CD4-positive, alpha-beta T cell (primary cell): ENCODE measurements at places on chromosomes 11 and 22. TPM values are rescaled to one million over a fixed set of nuclear protein-coding genes. Genes with fewer than 3 reads are reported as not detected.

- peaks cover 64% of the 10 kb centered on the region for H3K4me1 ChIP-seq
- peaks cover 19% of the 10 kb centered on the region for H3K36me3 ChIP-seq
- DNase-seq = no peak
Observed at GRCh38 chr11:62669420-62670161, 1.9 kb upstream of the UQCC3 start.

GRCh38 chr22:25350551-25350971 is 131.1 kb downstream of the CRYBB2 start:
- no peaks in the 10 kb centered on the region for H3K27me3 ChIP-seq
- H3K36me3 ChIP-seq = peaks cover 32% of the 10 kb centered on the region
- DNase-seq = no peak
- H3K27ac ChIP-seq = no peak overlapping the region
- no peak overlapping the region for H3K4me3 ChIP-seq

- peaks cover 20% of the 10 kb centered on the region for H3K36me3 ChIP-seq
- H3K27ac ChIP-seq = no peak overlapping the region
- peaks cover 13% of the 10 kb centered on the region for H3K4me1 ChIP-seq
- no peak overlapping the region for H3K4me3 ChIP-seq
- no peak for DNase-seq
Observed at GRCh38 chr22:41828516-41828915, 4.4 kb upstream of the SREBF2 start.

DNA sequence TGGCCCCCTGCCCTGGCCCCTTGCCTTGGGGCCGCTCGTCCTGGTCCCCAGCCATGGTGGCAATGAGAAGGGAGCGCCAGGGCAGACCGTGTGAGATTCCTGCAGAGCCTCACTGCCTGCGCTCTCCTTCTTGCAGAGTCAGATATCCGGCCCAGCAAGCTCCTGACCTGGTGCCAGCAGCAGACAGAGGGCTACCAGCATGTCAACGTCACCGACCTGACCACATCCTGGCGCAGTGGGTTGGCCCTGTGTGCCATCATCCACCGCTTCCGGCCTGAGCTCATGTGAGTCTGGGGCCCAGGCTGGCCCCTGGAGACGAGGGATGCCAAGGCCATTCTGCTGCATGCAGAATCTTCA is 114.1 kb downstream of the MICAL2 start:
- peak; percentile 88 for DNase-seq
- H3K27me3 ChIP-seq = no peaks in the 10 kb centered on the region
- H3K27ac ChIP-seq = peak overlapping the region; percentile 79
- H3K4me1 ChIP-seq = peaks cover 48% of the 10 kb centered on the region

- H3K27ac ChIP-seq = no peak overlapping the region
- H3K27me3 ChIP-seq = peaks cover 23% of the 10 kb centered on the region
- DNase-seq = no peak
- peak overlapping the region; percentile 78 for H3K4me3 ChIP-seq
Observed at GRCh38 chr22:20428496-20429253, 8.9 kb downstream of the SCARF2 start.

GRCh38 chr22:36363349-36363981 is 24.3 kb downstream of the MYH9 start:
- H3K27ac ChIP-seq = peak overlapping the region; percentile 68
- no peak for DNase-seq
- H3K4me1 ChIP-seq = peaks cover 100% of the 10 kb centered on the region
- H3K4me3 ChIP-seq = no peak overlapping the region
- H3K27me3 ChIP-seq = no peaks in the 10 kb centered on the region
- H3K36me3 ChIP-seq = peaks cover 60% of the 10 kb centered on the region

DNA sequence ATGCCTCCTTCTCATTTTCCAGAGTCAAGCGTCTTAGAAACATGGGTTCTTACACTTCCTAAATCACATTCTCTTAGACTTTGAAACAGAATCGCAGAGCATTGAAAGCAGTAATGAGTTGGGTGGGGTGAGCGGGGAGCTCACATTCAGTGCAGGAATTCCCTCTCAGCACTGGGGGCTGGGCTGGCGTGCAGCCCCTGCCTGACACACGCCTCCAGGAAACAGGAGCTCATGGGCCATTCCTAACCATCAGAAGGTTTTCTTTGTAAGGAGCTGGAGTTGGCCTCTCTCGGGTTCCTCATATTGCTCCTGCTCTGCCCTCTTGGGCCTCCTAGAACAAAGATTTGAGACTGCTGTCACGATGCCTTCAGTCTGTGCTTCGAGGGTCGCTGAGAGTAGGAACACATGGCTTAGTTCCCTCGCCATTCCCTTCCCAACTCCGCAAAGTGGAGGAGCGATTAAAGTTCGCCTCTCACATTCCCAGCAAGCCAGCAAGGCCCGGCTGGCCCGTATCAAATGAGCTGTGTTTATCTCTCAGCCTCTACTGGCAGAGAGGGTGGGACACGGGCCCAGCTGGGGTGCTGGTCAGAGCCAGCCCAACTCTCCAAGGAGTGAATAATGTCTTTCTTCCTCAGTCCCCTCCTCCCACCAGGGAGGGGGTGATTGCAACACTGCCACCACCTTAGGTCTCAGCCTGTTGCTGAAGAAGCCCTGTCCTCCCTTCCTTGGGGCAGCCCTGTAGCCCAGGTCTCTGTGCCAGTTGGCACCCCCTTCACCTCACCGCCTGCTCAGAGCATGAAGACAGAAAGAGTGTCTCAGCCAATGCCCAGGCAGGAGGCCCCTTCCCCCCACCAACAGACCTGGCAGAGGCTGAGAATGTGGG is 10.4 kb downstream of the CHRDL2 start:
- no peak for DNase-seq
- no peaks in the 10 kb centered on the region for H3K27me3 ChIP-seq
- no peaks in the 10 kb centered on the region for H3K36me3 ChIP-seq
- no peaks in the 10 kb centered on the region for H3K4me1 ChIP-seq
- H3K27ac ChIP-seq = no peak overlapping the region
- no peak overlapping the region for H3K4me3 ChIP-seq

- no peaks in the 10 kb centered on the region for H3K36me3 ChIP-seq
- peaks cover 32% of the 10 kb centered on the region for H3K4me1 ChIP-seq
- peak overlapping the region; percentile 90 for H3K4me3 ChIP-seq
- H3K27ac ChIP-seq = no peak overlapping the region
- no peaks in the 10 kb centered on the region for H3K27me3 ChIP-seq
Observed at GRCh38 chr11:14904745-14905103, 12.7 kb upstream of the CYP2R1 start.

DNA sequence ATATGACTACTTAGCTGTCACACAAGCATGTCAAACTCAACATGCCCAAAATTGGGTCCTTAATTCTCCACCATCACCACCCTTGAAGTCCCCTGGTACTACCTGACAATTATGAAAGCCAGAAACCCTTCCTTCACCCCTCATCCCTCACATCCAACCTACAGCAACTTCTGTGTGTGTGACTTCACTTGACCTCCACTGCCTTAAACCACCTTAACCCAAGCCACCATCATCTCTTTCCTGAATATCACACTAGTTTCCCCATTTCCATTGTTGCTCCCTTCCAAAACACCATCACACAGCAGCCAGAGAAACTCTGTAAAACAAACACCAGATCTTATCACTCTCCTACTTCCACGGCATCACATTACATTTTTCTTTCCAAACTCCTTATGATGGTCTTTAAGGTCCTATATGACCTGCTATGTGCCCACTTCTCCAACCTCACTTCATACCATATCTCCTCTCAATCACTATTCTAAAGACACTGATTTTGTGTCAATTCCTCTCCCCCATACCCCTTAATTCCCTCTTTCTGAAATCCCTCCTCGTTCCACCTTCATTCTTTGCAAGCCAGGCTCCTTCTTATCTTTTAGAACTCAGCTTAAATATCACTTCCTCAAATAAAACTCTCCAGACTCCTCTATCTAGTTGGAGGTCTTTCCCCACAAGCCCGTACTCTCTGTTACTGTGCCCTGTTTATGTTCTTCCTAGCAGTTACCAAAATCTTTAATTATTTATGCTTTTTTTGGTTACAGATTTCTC is 124.9 kb downstream of the RBFOX2 start:
- DNase-seq = no peak
- H3K27me3 ChIP-seq = no peaks in the 10 kb centered on the region
- H3K36me3 ChIP-seq = no peaks in the 10 kb centered on the region
- H3K4me1 ChIP-seq = peaks cover 15% of the 10 kb centered on the region

GRCh38 chr11:116636341-116636929 is 136.4 kb downstream of the BUD13 start:
- no peaks in the 10 kb centered on the region for H3K36me3 ChIP-seq
- no peak overlapping the region for H3K27ac ChIP-seq
- no peak for DNase-seq
- peaks cover 4% of the 10 kb centered on the region for H3K27me3 ChIP-seq
- H3K4me1 ChIP-seq = no peaks in the 10 kb centered on the region
- H3K4me3 ChIP-seq = no peak overlapping the region

GRCh38 chr11:116879800-116880625 is 42.6 kb upstream of the APOA1 start:
- no peaks in the 10 kb centered on the region for H3K4me1 ChIP-seq
- H3K27ac ChIP-seq = no peak overlapping the region
- H3K27me3 ChIP-seq = no peaks in the 10 kb centered on the region

DNA sequence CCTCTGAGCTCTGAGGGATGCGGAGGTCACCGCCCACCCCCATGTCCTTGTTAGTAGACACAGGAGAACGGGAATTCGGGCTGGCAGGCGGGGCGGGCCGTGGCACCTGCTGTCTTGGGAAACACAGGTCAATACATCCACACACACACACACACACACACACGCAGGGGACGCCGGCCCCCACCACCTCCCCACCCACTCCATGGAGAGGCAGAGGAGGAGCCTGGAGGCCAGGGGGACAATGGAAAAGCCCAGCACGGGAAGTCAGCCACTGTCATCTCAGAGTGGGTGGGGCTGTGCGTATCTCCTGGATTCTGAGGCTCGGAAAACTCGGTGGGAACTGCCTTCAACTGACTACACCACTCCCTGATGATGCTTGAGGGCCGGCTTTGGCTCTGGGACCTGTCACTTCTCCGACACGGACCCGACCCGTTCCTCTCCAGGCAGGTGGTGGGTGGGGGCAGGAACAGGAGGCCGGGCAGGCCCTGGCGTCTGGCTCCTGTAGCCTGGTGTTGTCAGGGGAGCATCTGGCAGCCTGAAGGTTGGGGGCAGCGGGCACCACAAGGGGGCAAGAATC is 18.5 kb upstream of the TMEM184B start:
- H3K4me3 ChIP-seq = no peak overlapping the region
- H3K27ac ChIP-seq = no peak overlapping the region
- H3K27me3 ChIP-seq = no peaks in the 10 kb centered on the region
- DNase-seq = no peak
- no peaks in the 10 kb centered on the region for H3K4me1 ChIP-seq

DNA sequence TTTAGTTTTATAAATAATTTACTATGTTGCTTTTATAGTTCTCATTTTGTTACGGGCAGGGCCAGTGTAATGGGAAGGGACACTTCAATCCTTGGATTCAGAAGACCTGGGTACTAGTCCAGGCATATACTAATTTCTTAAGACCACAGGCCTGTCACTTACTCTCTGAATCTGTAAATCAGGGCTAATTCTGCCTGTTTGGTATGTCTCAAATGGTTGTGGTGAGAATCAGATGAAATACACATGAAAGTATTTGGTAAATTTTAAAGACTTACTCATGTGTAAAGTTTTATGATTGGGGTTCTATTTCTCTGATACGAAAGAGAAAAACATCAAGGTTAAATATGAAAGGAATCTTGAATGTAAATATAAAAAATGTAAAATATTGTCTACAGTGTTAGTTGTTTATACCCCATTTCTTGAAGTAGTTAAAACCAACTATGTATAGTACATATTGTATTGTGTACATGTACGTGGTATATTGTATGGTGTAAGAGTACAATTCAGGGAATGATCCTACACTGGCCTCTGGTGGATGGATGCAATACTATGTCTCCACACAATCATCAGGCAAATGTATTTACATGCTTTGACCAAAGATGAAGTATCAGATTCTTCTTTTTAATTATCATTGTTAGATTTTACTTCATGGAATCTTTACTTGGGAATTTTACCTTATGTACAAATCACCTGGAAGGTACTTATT is 24.5 kb upstream of the RAG2 start:
- peak; percentile 32 for DNase-seq
- H3K36me3 ChIP-seq = no peaks in the 10 kb centered on the region
- H3K4me3 ChIP-seq = no peak overlapping the region
- no peak overlapping the region for H3K27ac ChIP-seq

DNA sequence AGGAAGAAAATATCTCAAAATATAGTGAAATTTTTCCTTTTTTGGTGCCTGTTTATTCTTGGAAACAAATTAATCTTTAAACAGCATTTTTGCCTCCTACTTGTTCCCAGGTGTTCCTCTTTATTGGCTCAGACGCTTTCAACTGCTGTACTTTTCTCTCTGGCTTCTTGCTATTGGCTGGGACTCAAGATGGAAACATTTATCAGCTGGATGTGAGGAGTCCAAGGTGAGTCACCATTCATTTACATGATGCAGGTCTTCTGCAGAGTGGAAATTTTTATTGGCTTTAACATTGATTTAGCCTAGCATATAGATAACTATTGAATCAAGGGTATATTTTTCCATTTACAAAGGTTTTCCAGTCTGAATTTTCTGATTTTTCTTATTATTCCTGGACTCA is 34.4 kb upstream of the DNAJB13 start:
- H3K27me3 ChIP-seq = no peaks in the 10 kb centered on the region
- no peak overlapping the region for H3K4me3 ChIP-seq
- H3K4me1 ChIP-seq = no peaks in the 10 kb centered on the region
- no peak for DNase-seq
- no peak overlapping the region for H3K27ac ChIP-seq

TRPM5 gene
- 1.3 TPM for total RNA-seq

SLC35F2 gene
- 2.8 TPM for total RNA-seq

ZMAT5 gene
- total RNA-seq = 5.6 TPM

CARD10 gene
- total RNA-seq = 0.20 TPM

OR51A4 gene
- total RNA-seq = not detected

NPAS4 gene
- not detected for total RNA-seq

GAL3ST1 gene
- total RNA-seq = not detected

BEST1 gene
- total RNA-seq = 0.25 TPM
